ENCODE measurements at places on chromosomes 2 and 18.

DNA sequence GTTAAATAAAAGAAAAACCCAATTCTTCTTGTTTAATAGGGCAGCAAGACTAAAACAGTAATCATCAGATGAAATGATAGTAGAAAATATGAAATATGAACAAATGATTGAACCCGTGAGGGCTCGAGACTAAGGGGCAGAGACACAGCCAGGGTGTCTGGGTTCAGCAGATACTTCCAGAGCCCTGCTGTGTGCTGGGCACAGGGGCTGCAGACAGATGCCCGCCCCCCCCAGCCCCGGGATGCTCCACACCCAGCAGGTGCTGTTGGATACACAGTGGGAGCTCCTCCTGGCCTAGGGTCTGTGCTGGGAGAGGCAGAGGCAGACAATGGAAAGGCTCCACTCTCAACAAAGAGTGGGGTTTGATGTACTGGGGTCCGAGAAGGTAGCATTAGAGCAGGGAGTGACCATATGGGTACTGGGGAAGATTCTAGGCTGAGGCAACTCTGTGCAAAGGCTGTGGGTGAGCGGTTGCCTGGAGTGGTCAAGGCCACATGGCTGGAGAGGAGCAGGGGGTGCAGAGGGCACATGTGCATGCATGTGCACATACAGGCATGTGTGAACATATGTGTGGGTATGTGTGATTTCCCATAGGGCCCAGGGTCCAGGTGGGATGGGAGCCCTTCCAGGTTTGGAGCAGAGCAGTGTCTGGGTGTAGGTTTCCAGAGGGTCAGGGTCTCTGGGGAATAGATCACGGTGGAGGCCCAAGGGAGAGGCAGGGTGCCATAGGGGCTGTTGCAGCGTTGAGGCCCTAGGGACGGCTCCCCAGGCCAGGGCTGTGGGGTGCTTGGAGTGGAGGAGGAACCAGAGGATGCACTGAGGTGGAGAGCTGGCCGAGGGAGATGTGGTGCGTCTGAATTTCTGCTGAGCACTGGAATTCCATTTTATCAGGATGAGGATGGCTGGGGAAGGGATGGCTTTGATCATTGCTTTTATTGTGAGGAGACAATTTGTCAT, 36.7 kb downstream of the LDLRAD4 start:
- no peak for DNase-seq

- DNase-seq: no peak
These were observed 894.1 kb downstream of the SLC4A3 start for GRCh38 chr2:220521551-220521950.

- no peak for DNase-seq
These were observed 616 bp downstream of the RNPEPL1 start for GRCh38 chr2:240568678-240569522.

DNA sequence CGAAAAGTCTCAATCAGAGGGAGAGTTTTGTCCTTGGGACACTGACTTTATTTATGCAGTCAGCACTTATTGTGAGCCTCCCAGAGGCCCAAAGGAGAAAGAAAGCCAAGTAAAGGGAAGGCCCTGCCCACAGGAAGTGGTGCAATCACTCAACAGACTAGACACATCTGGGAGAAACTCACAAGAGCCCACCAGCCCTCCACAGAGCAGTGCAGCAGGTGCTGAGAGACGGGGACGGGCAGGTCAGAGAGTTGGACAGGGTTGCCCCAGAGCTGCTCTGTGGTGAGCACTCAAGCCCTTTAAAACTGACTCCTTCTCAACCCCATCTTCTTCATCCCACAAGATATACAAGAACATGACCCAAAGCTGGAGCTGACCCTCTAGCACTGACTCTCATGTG, 96.0 kb downstream of the TFCP2L1 start:
- DNase-seq: no peak

DNA sequence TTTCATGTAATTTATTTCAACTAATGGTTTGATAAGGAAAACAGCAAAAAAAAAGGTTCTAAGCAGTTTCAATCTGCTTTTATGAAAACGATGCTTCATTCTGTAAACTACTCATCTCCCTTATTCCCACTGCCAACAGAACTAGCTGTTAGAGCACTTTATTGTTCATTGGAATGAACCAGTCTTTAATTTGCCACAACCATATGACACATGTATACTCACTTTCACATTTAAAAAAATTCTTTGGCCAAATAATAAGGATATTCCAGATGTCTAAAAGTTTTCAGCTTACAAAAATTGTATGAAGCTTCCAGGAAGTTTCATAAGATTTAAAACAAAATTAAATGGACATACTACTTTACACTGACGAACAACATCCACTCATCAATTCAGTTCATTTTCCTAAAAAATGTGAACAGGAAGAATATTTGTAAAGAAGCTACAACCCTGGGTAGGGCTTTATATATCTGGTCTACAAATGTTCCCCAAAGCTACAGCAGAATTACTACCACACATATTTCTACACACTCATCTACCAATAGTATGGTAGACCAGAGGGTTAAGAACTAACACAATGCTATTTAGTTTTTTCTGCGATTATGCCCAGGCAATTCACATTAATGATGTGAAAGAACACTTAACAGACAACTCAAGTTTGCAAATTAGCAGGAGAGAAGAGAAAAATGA, 37.7 kb downstream of the ZNF521 start:
- no peak for DNase-seq

- DNase-seq: peak; percentile 39
These were observed 45.9 kb downstream of the PXDN start for GRCh38 chr2:1698188-1698945.

DNA sequence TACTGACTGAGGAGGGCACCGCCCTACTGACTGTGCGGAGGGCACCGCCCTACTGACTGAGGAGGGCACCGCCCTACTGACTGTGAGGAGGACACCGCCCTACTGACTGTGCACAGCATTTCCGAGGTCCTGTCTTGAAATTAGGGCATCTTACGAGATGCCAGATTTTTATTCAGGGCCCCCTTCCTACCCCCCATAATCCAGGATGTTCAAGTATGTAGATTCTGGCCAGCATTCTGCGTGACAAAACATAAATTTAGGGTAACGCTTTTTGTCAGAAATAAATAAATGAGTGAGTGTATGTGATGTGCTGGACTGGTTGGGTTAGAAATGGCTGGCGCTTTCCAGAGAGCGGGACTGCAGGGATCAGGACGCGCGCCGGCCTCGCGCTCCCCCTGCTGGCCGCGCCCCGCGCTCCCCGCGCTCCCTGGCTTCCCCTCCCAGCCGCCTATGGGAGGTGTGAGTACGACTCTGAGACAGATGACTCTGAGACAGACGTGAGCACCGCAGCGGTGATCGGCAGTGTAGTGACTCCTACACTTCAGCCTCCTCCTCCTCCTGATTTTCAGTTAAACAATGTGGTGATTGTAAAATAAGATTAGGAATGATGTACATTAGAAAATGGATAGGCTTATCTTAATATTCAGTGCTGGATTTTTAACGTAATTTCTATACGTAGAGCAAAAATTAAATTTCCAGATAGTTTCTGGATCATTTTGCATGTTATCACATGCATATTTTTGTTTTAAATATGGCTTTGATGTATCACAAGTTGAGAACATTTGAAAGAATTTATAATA, 149.2 kb upstream of the NFATC1 start:
- DNase-seq: peak; percentile 28

DNA sequence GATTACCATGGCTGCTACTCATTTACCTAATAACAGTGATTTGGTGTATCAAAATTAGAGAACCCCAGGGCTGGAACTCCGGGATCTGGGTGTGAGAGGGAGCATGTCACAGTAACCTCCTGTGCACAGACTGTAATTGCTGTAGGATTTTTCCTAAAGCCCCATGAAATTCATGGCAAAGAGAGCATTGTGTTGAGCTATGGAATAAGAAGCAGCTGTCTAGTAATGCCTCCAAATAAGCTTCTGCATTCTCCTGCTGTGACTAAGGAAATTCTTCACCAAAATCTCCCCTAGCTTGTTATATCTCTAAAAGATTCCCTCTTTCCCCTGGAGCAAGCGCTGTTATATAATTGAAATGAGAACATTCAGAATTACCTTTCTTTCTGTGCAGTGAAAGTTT, 158.1 kb upstream of the SPATS2L start:
- no peak for DNase-seq

DNA sequence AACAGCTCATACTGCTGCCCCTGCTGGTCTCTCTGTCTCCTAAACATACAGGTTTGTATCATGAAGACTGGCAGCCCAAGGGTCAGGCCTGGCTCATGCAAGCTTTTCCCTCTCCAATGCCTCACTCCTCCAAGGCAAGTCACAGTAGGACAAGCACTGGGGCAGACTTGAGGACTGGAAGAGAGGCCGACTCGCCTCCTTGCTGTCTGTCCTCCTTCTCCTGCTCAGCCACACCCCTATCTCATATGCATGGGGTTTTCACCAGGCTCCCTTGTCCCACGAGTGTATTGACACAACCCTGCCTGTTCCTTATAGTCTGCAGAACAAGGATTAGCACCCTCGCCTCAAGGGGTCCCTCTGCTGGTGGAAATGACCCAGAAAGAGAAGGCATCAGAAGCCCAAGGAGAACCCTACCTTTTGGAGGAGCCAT, 223.7 kb downstream of the SOX11 start:
- DNase-seq: no peak

GRCh38 chr2:32963941-32964340, 17.2 kb downstream of the LTBP1 start:
- no peak for DNase-seq
